Stimulated activated naive CD4-positive, alpha-beta T cell treated with Interleukin-2 at 50 U/mL for 16 hours (primary cell): ENCODE measurements at places on chromosomes 7 and 10.
A peak's percentile ranks its signal among the peaks of the same experiment; 100 is the strongest.

DNA sequence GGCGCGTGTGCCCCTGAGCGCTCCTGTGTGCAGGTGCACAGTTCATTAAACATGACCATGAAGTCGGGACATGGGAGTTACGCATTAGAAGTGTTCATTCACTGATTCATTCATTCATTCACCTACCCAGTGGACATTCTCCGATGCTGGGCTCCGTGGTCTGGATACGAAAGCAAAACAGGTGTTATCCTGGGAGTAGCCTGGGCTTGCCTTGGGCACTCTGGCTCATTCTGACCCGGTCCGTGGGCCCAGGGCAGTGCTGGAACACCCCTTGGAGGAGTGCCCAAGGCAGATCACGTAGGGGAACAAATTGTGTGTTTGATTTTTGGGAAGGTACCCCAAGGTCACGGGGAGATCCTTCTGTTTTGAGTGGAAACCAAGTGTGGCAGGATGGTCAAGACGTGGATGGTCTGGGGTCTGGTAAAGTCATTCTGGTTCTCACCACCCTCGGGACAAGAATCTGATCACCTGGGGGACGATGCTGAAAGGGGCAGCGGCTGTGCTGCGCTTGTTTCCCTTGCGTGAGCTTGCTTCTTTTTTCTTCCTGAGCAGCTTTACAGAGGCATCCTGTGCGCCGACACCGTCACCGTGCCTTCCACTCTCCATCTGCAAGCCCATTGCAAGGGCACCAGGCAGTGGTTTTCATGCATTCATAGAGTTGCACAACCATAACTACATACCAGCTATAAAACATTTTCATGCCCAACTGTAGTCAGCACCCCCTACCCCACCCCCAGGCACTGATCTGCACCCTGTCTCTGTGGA, 10.1 kb downstream of the ELFN1 start:
- no peak for DNase-seq

DNA sequence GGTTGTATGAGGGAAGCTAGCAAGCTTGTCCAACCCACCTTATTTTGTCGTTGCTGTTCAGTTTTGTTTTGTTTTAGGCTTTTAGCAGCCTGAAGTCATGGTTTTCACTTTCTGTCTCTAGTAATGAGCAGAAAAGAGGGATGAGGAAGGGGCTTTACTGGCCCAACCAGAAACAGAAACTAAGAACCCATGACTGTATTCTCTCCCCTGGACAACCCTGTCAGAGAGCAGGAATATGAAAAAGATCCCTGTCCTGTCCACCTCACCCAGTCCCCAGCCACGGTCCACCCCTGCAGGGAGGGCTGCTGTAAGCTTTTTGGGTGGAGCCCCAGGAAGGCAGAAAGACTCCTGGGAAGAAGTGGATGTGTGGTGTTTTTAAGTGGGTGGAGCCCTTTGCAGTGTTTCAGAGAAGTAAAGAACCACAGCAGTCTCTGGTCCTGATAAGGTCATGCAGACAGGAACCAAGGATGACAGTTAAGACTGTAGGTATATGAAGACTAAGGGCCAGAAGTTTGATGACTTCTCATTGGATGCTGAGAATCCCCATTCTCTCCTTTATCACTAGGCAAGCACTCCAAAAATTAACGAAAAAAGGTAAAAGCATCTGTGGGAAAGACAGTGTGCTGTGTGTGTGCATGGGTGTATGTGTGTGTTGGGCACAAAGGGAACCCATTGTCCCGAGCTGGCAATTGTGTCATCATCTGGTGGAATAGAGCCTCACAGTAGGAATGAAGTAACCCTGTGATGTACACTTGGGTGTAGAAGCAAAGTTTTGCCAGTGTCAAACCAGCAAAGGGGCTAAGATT, 13.8 kb downstream of the MRPL32 start:
- DNase-seq = no peak

- no peak for DNase-seq
Measured at GRCh38 chr10:108789919-108790318, 1133.4 kb downstream of the XPNPEP1 start.

DNA sequence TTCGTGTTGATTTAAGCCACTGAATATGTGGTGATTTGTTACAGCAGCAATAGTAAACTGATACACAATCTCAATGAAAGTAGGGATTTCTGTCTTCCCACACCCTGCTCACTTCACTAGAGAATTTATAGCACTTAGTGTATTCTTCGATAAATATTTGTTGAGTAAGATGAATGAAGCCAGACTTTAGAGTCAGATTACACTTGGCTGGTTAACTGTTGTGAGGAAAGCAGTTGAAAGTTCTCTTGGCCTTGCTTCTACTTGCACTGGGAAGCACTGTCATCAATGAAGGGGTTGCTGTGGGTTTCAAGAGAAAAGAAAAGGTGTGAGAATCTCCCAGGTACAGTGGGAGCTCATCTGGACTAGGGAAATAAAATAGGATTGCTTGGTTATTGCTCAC, 82.1 kb upstream of the IGFBP3 start:
- no peak for DNase-seq

DNA sequence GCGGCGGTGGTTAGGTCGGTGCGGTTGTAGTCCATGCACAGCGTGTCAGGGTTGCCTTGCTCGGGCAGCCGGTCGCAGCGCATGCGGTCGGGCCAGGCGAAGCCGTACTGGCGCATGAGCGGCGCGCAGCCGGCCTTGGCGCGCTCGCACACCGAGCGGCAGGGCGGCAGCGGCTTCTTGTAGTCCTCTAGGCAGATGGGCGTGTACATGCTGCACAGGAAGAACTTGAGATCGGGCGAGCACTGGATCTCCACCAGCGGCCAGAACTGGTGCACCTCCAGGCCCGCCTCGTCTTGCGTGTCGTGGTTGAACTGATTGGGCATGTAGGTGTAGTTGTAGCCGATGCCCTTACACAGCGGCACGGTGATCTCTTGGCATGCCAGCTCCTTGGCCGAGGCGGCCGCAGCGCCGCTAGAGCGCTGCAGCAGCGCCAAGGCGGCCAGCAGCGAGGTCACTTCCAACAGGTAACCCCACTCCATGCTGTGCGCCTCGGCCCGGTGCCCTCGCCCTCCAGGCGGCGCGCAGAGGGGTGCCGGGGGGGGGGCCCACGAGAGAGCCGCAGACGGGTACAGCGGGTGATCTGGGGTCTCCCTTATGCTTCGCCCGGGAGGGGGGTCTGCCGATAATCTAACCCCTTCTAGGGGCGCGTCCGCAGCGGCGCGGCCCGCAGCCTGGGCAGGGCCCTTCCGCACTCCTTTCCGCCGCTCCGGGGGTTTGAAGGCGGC, 983 bp downstream of the FZD8 start:
- DNase-seq = peak; percentile 43

DNA sequence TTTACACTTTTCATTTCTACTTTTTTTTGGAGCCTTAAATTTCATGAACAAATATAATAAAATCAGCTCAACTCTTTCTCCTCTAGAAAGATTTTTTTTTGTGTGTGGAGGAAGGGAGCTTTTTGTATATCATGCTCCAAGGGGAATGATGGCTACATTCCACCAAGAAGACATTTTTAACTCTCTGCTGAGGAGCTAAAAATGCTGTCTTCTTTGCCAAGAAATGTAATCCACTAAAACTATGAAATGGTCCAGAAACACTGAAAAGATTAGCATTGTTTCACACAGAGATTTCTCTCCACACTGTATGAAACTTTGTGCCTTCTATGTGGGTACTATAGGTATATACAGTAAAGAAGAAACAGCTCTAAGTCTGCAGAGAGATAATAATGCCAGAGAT, 74.1 kb upstream of the ANK3 start:
- no peak for DNase-seq

DNA sequence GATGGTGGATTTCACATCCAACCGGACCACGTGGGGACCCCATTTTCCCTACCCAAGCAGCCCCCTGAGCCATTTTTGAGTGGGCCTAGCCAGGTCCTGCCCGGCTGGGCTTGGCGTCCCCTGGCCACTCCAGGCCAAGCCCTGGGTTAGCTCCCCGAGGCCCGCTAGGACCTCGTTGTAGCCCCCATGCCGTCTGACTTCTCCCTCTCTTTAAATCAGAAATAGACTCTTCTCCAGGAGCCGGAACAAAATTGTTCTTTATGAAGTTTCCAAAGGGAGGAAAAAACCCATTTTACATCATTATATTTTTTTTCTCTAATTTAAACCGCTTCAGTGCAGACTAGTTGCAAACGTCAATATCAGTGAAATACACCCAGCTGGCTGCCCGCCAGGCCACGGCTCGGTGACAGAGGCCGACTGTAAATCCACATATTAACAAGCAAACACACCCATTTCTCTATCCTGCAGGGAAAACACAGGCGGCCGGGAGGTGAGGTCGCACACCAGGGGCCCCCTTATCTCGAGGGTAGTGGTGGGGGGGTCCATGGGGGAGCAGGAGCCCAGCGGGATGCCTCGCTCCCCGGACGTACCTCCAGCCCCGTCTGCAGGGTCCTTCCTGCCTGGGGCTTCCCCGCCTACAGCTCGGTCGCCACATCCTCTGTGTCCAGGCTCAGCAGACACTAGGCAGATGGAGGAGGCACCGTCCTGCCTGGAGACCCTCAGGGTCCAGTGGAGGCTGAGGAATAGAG, 72.7 kb downstream of the ELFN1 start:
- DNase-seq = no peak

DNA sequence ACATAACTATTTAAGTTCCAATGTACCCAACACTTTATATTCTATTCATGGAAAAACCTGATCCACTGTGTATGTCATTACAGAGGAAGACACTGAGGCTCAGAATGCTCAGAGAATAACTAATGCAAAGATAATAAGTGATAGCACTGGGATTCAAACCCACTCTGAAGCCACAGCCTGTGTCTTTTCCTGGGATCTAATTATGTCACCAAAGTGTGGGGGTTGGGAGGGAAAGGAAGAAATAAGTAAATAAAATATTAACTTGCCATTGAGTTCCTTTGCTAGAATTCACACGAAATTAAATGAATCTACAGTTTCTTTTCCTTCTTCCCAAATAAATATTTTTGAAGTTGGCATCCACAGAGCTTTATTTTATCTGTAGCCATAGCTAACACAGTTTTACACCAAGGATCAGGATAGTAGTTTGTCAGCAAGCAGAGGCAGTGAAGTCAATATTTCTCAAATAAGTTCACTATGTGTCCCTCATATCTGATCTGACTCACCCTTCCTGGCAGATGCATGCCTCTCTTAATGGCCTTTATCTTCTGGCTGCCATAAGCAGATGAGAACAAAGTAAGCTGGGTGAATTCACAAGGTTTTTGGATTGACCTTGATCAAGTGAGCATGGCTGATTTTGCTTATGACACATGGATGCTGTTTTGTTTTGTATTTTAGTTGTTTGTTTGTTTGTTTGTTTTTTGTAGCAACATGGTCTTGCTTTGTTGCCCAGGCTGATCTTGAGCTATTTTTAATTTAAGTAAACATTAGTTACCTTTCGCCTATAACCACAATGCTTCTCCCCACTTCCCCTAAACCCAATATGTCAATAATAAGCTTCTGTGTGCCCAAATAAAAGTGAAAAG, 6.3 kb downstream of the RAPGEF5 start:
- no peak for DNase-seq

DNA sequence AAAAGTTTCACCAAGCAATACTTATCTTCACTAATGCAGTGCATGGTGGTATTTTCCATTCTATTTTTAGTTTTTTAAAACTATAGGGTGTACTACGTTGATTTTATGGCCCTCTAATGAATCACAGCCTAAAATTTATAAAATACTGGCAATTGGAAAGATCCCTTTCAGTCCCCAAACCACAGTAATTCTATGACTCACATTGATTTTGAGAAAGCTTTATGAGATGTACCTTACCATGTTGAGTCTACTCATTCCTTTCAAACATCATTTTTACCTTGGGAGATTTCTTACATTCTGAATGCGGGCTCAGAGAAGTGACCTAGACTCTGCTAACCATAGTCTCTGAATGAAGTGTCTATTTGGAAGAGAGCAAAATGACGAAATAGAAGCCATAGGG, 141.6 kb downstream of the GPR85 start:
- DNase-seq = no peak

GRCh38 chr7:150431839-150432658, 18.4 kb upstream of the GIMAP8 start:
- no peak for DNase-seq

- no peak for DNase-seq
Measured at GRCh38 chr10:92969151-92969550, 91.4 kb upstream of the CYP26C1 start.

DNA sequence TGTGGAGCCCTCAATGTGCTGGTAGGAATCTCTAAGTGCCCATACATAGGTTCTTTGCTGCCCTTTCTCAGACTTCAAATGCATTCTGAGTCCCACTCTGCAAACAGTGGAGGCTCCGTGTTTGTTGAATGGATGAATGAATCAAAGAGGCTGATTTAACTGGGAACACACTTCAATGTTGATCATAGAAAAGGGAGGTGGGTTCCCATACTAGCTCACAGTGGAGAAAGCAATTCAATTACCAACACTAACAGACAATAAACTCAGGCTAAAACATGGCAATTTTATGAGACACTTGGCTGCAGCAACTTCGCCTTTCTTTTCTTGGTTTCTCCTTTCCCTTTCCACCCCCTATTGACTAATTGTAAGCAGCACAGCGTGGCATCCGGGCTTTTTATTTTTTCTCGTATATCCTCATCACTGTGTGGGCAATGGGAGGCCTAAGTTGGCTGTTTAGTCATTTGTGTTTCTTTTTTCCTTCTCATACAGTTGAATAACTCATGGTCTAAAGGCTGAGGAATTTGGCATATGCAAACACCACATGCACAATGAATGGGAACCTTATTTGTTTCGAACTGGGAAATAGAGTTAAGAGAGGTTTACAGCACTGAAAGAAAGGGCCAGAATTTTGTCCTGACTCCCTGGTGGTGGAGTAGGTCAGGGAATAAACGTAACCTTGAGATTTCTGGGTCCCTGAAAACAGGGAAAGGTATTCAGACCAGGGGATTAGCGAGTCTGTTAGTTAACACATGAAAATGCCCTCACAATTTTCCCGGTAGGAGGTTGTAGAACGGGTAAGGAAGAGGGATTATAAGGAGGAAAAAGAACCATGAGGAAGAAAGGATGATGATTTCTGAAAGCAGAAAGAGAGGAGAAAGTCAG, 858.5 kb downstream of the KCNMA1 start:
- no peak for DNase-seq

DNA sequence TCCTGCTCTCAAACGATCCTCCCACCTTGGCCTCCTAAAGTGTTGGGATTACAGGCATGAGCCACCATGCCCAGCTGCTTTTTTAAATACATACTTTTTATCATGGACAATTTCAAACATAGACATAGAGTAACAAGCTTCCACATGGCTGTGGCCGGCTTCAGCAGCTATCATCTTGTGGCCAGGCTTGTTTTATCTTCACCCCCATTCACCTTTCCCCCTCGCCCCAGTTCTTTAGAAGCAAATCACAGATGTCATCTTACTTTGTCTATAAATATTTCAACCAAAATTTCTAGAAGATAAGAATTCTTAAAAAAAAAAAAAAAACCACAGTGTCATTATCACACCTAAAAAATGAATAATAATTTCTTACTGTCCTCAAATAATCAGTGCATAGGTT, 5.9 kb downstream of the FOXK1 start:
- DNase-seq = no peak
